ENCODE measurements at places on chromosomes 16 and 17. TPM values are rescaled to one million over a fixed set of nuclear protein-coding genes. Genes with fewer than 3 reads are reported as not detected.

The ITGAX gene
- total RNA-seq, result 2.9 TPM

The CD7 gene
- total RNA-seq, result 285 TPM

The NPIPA7 gene
- 14.0 TPM for total RNA-seq

The ASPHD1 gene
- not detected for total RNA-seq

The TMEM98 gene
- total RNA-seq, result 0.17 TPM

The SLC26A11 gene
- total RNA-seq, result 5.9 TPM

The KRTAP9-2 gene
- not detected for total RNA-seq

The TBC1D26 gene
- total RNA-seq, result not detected

The PMFBP1 gene
- 3.1 TPM for total RNA-seq

The CORO6 gene
- 3.1 TPM for total RNA-seq

The HOXB9 gene
- not detected for total RNA-seq

The KRTAP3-1 gene
- not detected for total RNA-seq

The C16orf86 gene
- 3.8 TPM for total RNA-seq

The IGSF6 gene
- total RNA-seq, result 0.15 TPM

The PYDC1 gene
- not detected for total RNA-seq

The TLCD2 gene
- 0.07 TPM for total RNA-seq

The CACNG1 gene
- not detected for total RNA-seq

The TPSD1 gene
- not detected for total RNA-seq

The MYCBPAP gene
- 3.0 TPM for total RNA-seq

The METRN gene
- 2.5 TPM for total RNA-seq

All from activated CD4-positive, alpha-beta T cell treated with anti-CD3 and anti-CD28 coated beads, Interleukin-2, amount 10 ng/mL, durations not matched to agents 7 days and 5 days (primary cell).